ENCODE measurements at places on chromosomes 4 and X. TPM values are rescaled to one million over a fixed set of nuclear protein-coding genes. Genes with fewer than 3 reads are reported as not detected.

GRCh38 chr4:56703378-56703777 is 22.3 kb upstream of the HOPX start:
- no peak for DNase-seq
- H3K4me1 ChIP-seq = no peaks in the 10 kb centered on the region
- H3K27me3 ChIP-seq = no peaks in the 10 kb centered on the region
- no peak overlapping the region for H3K27ac ChIP-seq
- no peaks in the 10 kb centered on the region for H3K36me3 ChIP-seq
- H3K4me3 ChIP-seq = no peak overlapping the region

DNA sequence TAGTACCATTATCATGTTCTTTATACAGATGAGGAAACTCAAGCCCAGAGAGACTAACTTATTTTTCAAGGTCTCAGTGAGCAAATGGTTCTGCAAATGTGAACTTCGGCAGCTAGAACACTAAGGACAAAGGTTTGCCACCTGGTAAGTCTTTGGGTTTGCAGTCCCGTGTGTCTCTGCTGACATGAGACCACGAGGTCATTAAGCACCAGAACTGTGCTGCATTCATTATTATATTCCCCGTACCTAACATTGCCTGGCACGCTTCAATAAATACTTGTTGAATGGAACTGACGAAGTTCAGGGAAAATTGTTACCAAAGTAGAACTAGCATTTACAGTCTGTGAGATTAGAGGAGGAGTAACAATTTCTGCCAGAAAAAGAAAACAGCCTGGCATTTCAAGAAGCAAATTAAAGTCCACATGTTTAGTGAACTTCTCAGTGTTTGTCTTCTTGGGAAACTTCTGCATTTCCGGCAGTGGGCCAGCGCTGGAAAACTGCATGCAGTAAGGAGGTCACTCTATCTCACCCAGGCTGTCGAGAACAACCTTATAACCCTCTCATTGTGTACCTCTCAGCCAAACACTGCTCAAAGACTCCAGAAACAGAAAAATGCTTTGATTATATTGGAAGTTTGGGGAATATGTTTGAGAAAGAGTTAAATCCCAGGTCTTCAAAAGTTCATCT is 67.4 kb upstream of the CPEB2 start:
- H3K27me3 ChIP-seq = peaks cover 47% of the 10 kb centered on the region
- no peaks in the 10 kb centered on the region for H3K4me1 ChIP-seq
- DNase-seq = no peak
- no peak overlapping the region for H3K27ac ChIP-seq

DNA sequence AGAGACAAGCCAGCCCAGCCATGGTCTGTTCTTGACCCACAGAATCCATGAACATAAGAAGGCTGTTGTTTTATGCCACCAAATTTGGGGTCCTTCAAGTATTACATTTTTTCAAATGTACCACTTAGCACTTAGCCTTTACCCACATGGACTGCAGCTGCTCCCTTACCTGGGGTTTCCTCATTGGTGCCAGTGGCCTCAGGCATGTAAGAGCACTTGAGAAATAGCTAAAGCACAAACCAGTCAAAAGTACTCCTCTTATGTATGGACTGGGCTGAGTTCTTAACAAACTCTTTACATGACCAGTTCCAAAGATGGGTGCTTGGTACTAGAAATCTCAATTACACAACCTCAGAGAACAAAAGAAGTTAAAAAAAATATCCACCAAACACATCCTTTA is 77.6 kb upstream of the MAP3K15 start:
- no peak overlapping the region for H3K27ac ChIP-seq
- H3K4me1 ChIP-seq = peaks cover 5% of the 10 kb centered on the region
- no peaks in the 10 kb centered on the region for H3K27me3 ChIP-seq
- H3K36me3 ChIP-seq = peaks cover 4% of the 10 kb centered on the region
- no peak overlapping the region for H3K4me3 ChIP-seq
- no peak for DNase-seq

DNA sequence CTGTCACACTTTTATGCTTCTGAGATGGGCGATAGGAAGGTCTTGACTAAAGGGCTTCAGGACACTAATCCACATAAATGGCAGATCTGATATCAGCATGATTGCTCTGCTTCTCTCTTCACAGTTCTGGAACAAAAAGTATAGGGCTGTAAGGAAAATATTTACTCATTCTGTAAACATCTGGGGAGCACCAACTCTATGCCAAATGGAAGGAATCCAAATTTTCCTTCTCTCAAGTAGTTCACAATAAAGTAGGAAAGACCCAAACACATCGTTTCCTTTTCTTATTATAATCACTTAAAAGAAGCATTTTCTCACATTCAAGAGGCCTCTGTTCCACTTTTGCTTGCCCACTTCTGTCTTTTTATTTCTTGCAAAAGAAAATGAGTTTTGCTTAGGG is 45.9 kb upstream of the F9 start:
- H3K27me3 ChIP-seq = no peaks in the 10 kb centered on the region
- H3K27ac ChIP-seq = no peak overlapping the region
- DNase-seq = no peak
- no peak overlapping the region for H3K4me3 ChIP-seq

GRCh38 chr4:147773261-147774184 is 41.6 kb downstream of the ARHGAP10 start:
- H3K27me3 ChIP-seq = no peaks in the 10 kb centered on the region
- no peak overlapping the region for H3K4me3 ChIP-seq
- H3K36me3 ChIP-seq = no peaks in the 10 kb centered on the region
- no peak overlapping the region for H3K27ac ChIP-seq

GRCh38 chr4:27098034-27098433 is 237.4 kb downstream of the STIM2 start:
- H3K4me1 ChIP-seq = no peaks in the 10 kb centered on the region
- peaks cover 10% of the 10 kb centered on the region for H3K27me3 ChIP-seq

DNA sequence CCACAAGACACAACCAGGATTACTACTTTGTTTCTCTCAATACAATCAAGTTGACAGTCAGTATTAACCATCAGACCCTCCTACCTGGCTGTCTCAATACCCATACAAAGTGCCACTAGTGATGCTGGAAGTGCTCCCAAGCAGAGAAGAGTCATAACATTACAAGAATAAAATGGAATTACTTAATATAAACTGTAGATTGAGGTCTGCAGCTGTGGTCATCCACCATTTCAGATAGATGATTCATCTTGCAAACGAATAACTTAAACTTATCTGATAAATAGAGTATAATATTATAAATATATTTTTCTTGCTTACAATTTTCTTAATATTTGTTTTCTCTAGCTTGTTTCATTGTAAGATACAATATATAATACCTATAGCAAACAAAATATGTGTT is 1034.2 kb upstream of the PCDH10 start:
- H3K4me3 ChIP-seq = no peak overlapping the region
- H3K27ac ChIP-seq = no peak overlapping the region
- DNase-seq = no peak
- H3K4me1 ChIP-seq = no peaks in the 10 kb centered on the region
- no peaks in the 10 kb centered on the region for H3K36me3 ChIP-seq

- no peak for DNase-seq
- H3K4me1 ChIP-seq = peaks cover 9% of the 10 kb centered on the region
- H3K4me3 ChIP-seq = no peak overlapping the region
- H3K27ac ChIP-seq = no peak overlapping the region
- no peaks in the 10 kb centered on the region for H3K27me3 ChIP-seq
Measured at GRCh38 chr4:3244002-3244401, 5.0 kb upstream of the MSANTD1 start.

- no peaks in the 10 kb centered on the region for H3K4me1 ChIP-seq
- no peak overlapping the region for H3K4me3 ChIP-seq
- no peak for DNase-seq
- H3K27me3 ChIP-seq = peaks cover 7% of the 10 kb centered on the region
- H3K36me3 ChIP-seq = no peaks in the 10 kb centered on the region
- no peak overlapping the region for H3K27ac ChIP-seq
Measured at GRCh38 chr4:41784191-41784979, 35.9 kb upstream of the PHOX2B start.

DNA sequence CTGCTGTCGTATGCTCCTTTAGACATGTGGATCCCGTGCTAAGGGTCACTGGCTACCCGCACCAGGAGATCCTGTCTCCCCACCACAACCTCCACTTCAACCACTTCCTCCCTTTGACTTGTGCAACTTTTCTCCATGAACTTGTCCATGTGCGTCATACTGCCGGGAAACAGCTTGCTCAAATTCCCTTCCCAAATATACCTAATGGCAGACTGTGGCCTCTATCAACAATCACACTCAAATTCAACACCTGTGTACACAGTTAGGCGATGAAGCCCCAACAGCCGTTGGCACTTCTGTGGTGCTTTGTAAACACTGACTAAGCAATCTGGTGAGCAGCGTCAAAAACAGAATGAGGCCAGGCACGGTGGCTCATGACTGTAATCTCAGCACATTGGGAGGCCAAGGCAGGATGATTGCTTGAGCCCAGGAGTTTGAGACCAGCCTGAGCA is 49.5 kb downstream of the CD99L2 start:
- no peak overlapping the region for H3K27ac ChIP-seq
- DNase-seq = no peak
- peaks cover 8% of the 10 kb centered on the region for H3K36me3 ChIP-seq
- peaks cover 4% of the 10 kb centered on the region for H3K4me1 ChIP-seq
- no peaks in the 10 kb centered on the region for H3K27me3 ChIP-seq

DNA sequence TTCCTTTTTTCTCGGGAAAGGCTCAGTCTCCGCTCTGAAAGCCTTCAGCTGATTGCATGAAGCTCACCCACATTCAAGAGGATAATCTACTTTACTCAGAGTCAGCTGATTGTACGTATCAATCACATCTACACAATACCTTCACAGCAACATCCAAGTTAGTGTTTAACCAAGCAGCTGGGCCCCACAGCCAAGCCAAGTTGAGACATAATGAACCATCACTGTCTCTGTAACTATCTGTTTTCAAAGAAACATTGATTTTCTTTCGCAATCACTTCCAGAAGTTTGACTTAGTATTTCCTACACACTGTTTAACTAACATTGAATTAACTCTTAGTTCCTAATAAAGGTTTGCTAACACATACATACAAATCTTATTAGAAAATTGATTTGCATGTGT is 40.3 kb downstream of the RWDD4 start:
- H3K4me3 ChIP-seq = no peak overlapping the region
- no peak for DNase-seq
- H3K4me1 ChIP-seq = peaks cover 2% of the 10 kb centered on the region
- H3K27ac ChIP-seq = no peak overlapping the region
- H3K27me3 ChIP-seq = peaks cover 6% of the 10 kb centered on the region
- no peaks in the 10 kb centered on the region for H3K36me3 ChIP-seq

Gene ARHGAP6
- total RNA-seq = not detected

Gene USP9X
- total RNA-seq = 54.5 TPM

Gene DRP2
- 0.23 TPM for total RNA-seq

Gene CENPI
- 14.4 TPM for total RNA-seq

Gene KCNE5
- total RNA-seq = 0.14 TPM

Gene STATH
- not detected for total RNA-seq

Gene KCNIP4
- not detected for total RNA-seq

Gene PCDH10
- total RNA-seq = not detected
